ENCODE measurements at places on chromosomes 1 and 21.

DNA sequence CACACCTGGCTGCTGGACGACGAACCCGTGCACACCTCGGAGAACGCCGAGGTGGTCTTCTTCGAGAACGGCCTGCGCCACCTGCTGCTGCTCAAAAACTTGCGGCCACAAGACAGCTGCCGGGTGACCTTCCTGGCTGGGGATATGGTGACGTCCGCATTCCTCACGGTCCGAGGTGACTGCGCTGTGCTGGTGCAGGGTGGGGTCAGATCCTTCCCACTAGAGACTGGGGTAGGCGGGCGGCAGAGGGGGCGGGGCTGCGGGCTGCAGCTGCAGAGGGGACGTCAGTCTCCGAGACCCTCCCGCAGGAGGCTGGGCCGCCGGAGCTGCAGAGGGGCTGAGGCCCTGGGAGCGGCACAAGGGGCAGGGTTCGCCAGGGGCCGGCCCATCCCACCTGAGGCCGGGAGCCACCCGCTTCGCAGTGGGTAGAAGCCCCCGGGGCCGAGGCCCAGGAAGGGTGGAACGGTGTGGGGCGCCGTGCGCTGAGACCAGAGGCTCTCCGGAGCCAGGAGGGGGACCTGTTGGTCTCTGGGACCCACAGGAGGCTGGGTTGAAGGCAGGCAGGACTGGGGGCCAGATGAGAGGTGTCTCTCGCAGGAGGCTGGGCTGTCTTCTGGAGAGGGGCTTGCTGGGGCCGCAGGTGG lies 90.6 kb downstream of the TRIM11 start:
- no peak for DNase-seq

DNA sequence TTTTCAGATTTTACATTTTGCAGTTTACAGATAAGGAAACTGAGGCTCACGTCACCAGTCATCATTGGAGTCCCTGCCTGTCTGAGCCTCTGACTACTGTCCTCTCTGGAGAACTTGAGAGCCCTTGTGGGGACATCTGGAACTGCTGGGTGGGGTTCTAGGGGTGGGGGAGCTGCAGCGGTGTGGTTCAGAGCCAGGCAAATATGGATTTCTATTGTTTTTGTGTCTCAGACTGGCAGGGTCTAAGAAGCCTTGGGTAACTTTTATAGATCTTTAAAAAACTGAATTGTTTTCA lies 46.9 kb downstream of the IER5 start:
- DNase-seq, result no peak

- DNase-seq, result no peak
These were observed 57.3 kb downstream of the SLC25A24 start for GRCh38 chr1:108142773-108143394.

DNA sequence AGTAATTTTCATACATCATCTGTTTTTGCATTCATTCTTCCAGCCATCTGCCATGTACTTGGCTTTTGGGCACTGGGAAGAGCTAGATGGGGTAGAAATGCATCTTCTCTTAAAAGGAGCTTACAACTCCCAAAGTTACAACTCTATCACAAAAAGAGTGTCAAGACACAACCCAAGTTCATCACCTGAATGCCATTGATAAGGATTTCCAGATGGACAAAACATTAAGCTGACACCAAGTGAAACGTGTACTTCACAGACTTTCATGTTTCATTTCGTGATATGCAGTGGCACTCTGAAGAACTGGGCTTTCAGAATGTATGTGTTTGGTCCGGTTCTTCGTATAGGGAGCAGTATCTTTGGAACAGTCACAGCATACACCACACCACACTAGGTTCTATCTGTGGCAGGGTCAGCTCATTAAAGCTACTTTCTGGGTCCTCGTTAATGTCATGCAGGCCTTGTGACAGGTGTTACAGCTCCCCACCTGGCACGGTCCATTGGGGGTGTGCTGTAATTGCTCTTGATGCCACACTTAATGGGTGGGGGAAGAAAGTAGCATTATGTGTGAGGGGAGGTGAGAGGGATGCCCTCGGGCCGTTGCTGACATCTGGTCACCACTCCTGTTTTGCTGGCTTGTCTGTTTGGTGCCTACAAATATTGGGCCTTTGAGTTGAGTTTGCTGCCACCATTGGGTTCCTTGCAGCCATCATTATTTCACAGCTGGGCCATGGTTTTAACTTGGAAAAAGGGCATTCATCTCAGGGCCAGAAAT lies 164.9 kb downstream of the NFIA start:
- DNase-seq, result no peak

DNA sequence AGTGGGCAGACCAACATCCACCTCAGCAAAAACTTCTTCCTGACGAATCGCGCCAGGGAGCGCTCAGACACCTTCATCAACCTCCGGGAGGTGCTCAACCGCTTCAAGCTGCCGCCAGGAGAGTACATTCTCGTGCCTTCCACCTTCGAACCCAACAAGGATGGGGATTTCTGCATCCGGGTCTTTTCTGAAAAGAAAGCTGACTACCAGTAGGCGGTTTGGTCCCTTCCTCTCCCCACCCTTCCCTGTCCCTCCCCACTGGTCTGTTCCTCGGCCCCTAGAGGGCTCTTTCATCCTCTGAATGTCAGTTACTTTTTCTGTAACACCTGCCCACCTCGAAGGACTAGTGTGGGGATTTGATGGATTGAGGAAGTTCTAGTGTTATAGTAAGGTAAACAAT lies 46.9 kb downstream of the CAPN2 start:
- no peak for DNase-seq

DNA sequence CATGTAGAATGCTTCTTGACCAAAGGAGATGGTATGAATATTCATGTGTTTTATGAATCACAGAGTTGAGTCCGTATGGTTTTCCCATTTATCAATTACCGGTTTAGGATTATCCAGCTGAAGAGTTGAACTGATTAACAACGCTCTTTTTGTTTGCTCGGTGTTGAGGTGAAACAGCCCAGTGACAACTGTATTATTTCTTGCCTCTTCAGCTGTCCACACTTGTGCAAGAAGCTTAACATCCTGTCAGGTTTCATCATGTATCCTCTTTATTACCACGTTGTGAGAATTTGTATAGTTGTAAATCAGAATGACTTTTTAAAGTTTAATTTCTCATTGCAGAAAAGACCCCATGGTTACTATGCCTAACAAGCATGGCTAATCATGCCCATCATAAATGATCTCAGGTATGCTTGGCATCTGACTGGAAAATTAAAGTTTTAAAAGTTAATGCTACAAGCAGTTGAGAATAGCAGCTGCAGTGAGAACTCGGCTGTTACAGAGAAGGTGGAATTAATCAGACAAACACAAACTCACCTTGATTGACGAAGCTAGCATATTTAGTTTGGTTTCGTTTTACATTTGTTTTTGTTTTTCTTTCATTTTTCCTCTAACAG lies 563.2 kb upstream of the ADGRL2 start:
- DNase-seq, result no peak

DNA sequence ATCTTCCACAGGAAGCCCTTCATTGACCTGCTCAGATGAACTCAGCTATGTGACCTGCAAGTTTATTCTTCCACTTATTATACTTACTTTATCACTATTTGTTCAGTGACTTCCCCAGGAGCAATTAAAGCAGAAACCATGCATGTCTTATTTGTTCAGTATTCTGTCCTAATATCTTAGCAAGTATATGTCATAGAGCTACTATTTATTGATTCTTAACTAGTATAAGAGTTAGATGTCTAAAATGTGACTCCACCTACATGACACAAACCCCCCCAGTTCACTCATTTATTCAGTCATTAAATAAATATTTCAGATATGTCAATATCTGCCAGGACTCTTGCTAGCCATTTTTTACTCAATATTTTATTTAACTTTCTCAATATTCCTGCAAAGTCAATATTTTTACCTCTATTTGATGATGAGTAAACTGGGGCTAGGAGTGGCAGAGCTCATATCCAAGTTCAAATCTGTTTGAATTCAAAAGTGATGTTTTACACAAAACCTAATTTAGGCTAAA lies 469.0 kb upstream of the USP24 start:
- no peak for DNase-seq

GRCh38 chr1:6401673-6402072 lies 8.1 kb upstream of the ACOT7 start:
- DNase-seq, result no peak

GRCh38 chr1:6519491-6519934 lies 28.0 kb upstream of the PLEKHG5 start:
- DNase-seq, result no peak

DNA sequence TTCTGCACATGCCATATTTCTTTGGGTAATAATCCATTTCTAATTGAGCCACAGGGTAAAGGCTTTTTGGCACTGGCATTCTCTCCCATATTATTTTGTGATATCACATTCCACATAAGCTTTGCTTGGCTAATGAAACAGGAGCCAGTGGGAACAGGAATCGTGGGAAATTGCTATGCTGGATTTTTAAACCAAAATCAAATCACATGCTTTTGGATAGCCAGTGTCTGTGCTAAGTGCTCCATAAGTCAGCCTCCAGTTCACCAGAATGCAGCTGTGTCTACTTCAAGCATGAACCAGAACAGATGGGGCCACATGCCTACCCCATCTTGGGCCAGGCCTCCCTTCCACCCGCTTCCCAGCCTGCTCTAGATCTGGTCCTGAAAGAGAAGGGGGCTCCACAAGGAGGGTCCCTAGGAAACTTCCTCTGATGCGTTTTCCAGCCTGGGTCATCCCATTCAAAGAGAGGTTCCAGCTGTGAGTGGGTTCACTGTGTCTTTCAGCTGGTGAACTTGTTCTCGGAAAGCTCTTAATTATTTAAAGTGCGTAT lies 131.2 kb upstream of the COA6 start:
- DNase-seq, result no peak

GRCh38 chr1:57041901-57042300 lies 76.1 kb upstream of the C8B start:
- DNase-seq, result no peak

DNA sequence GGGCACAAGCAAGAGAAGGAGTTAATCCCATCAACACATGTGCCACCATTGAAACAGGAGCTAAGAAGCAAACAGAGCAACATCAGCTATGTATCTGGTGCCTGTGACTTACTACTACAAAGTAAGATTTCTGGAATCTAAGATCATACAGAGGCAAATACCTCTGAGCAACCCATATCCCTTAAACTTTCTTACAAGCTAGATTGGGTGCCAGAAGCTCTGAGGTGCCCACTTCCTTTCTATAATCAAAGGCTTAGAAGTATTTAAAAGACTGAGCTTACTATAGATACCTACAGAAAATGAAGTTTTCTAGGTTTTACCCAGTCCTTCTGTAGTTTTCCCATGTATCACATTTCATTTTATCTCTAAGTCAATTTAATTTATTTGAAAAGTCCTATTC lies 44.4 kb upstream of the ADAM30 start:
- no peak for DNase-seq

DNA sequence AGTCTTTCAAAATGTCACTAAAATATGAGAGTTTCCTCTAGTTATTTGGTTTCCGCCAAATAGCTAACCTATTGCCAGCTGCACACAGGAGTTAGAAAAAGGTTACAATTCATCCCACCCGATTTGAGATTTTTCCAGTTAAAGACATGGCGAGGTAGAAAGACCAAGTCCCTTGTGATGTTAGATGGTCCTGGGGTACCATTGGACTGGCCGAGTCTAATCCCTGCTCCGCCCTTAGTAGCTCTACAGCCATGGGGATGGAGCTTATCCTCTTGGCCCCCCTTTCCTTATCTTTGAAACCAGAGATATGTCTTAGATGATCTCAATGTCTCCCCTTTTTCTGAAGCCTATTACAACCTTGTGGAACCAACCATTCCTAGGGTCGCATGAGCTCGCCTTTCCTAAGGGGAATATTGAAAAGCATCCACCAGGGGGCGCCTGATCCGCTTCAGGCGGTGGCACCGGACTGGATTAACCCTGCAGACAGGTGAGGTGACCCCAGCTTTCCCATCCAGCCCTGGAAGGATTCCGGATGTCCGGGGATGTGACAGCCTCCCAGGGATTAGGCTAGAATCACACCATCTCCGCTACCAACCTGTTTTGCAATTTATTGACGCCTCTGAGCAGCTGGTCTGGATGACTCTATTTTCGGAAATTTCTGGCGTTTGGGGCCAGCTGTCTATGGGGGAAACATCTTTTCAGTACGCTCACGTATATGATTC lies 68.3 kb upstream of the SIM2 start:
- peak; percentile 58 for DNase-seq

DNA sequence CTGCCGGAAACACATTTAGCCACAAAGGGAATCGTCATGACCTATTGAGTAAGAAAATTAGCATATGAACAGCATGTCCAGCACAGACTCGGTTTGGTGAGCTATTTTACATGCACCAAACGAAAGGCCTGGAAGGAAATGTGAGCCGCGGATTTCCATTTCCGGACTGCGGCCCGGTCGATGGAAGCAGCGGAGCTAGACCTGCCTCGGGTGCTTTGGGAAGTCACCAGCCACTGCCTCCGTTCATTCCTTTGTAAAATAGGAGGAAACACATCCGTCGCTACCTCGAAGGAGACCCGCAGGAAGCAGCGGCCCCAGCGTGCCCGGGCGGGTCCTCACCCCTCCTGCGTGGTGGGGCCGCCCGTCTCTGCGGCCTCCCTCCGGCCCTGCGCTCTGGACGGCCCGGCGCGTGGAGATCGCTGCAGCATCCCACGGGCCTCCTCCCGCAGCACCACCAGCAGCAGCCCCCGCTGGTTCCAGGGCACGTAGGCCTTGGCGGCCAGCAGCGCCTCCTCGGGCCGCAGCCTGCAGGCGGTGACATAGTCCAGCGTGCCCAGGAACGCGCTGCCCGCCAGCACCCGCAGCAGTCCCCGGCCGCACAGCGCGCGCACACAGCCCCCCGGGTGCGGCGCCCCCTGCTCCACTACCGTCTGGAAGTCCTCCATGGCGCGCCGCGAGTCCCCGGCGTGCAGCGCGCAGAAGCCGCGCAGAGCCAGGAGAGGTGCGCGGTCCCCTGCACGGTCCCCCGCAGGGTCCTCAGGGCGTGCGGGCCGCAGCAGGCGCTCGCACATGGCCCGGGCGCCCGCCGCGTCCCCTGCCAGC lies 12.1 kb downstream of the TTC34 start:
- no peak for DNase-seq

- no peak for DNase-seq
These were observed 10.8 kb downstream of the FMO5 start for GRCh38 chr1:147214325-147214724.

GRCh38 chr1:32924881-32925344 lies 23.7 kb upstream of the TMEM54 start:
- no peak for DNase-seq

GRCh38 chr1:970973-971730 lies 4.9 kb downstream of the PLEKHN1 start:
- no peak for DNase-seq

- no peak for DNase-seq
These were observed 1.9 kb downstream of the OLIG2 start for GRCh38 chr21:33027401-33028286.
